ENCODE measurements at places on chromosomes 1 and 21. TPM values are rescaled to one million over a fixed set of nuclear protein-coding genes. Genes with fewer than 3 reads are reported as not detected.

Gene RYR2
- 0.25 TPM for total RNA-seq

Gene LCE3D
- total RNA-seq: not detected

Gene PODN
- total RNA-seq: 0.13 TPM

Gene F13B
- total RNA-seq: not detected

Gene SMCP
- total RNA-seq: not detected

Gene TRMT1L
- 6.6 TPM for total RNA-seq

Gene FAM229A
- total RNA-seq: 4.2 TPM

Gene PADI1
- total RNA-seq: 2.4 TPM

Gene SPRR2D
- not detected for total RNA-seq

Gene OR2T5
- not detected for total RNA-seq

Gene WASF2
- total RNA-seq: 50.8 TPM
